ENCODE measurements at places on chromosomes 12 and 14. TPM values are rescaled to one million over a fixed set of nuclear protein-coding genes. Genes with fewer than 3 reads are reported as not detected.

The TAS2R8 gene
- total RNA-seq: not detected

The ADCY4 gene
- total RNA-seq: 54.5 TPM

The CLEC6A gene
- 2.0 TPM for total RNA-seq

The GPR162 gene
- 17.1 TPM for total RNA-seq

The PRB3 gene
- not detected for total RNA-seq

The ASB2 gene
- 3.2 TPM for total RNA-seq

The TAS2R14 gene
- 2.5 TPM for total RNA-seq

DNA sequence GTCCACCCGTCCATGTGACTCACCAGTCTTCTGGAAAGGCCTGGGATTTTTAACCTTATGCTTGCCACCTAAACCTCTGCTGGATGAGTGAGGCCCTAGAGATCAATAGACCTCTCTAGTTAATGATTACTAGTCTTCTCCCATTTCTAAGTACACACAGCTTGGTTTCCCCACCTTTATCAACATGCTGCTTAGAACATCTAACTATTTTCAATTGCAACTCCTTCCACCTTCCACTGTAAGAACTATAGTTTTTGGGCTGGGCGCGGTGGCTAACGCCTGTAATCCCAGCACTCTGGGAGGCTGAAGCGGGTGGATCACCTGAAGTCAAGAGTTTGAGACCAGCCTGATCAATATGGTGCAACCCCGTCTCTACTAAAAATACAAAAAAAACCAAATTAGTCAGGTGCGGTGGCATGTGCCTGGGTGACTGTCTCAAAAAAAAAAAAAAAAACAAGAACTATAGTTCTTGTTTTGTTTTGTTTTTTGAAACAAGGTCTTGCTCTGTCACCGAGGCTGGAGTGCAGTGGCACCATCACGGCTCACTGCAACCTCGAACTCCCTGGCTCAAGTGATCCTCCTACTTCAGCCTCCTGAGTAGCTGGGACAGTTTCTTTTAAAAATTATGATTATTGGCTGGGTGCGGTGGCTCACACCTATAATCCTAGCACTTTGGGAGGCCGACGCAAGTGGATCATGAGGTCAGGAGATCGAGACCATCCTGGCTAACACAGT is 18.7 kb upstream of the MDM2 start:
- DNase-seq: no peak

GRCh38 chr12:126681676-126682075 is 1585.3 kb upstream of the TMEM132C start:
- no peak for DNase-seq

DNA sequence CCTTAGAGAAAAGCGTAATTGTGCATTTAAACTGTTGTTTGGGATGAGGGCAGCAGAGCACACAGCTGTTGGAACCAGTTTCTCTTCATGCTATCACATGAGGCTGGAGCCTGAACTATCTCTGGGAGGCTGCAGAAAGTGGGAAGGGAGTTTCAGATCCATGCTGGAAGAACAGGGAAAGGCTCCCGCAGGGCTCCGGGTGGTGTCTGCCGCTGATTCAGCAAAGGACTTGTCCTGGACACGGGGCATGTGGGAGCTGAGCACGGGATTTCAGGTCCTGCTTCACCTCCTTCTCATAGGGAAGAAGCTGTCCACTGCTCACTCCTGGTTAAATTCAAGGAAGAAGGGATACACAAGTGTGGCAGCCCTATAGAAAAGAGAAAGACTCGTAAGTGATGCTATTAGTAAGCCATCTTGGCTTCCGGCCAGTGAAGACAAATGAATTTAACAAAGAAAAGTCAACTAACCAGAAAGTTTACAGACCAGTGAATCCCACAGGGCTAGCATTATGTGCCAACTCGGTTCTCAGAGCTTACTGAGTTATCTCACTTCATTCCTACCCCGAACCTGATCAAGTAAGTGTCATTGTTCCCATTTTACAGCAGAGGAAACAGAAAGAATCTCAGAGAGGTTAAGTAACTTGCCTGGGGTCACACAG is 6.7 kb upstream of the FZD10 start:
- peak; percentile 16 for DNase-seq

GRCh38 chr14:91029456-91030217 is 30.8 kb downstream of the RPS6KA5 start:
- no peak for DNase-seq

- DNase-seq: no peak
Observed at GRCh38 chr12:61566183-61566582, 694.0 kb upstream of the USP15 start.

DNA sequence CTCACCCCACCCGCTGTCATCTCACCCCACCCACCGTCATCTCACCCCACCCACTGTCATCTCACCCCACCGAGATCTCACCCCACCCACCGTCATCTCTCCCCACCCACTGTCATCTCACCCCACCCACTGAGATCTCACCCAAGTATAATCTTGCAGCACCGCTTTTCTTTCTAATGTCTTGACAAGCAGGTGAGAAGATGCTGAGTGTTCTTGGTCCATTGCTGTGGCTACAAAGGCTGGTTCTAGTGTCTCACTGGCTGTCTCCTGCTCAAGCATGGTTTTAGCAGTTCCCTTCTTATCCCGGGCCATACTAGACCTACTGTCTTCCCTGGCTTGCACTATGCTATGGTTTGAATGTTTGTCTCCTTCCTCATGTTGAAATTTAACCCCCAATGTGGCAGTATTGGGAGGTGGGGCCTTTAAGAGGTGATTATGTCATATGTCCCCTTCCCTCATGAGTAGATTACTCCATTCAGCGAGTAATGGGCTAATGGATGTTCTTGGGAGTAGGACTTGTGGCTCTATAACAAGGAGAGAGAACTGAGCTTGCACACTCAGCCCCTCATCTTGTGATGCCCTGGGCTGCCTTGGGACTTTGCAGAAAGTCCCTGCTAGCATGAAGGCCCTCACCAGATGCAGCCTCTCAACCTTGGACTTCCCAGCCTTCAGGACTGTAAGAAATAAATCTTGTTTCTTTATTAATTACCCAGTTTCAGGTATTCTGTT is 47.7 kb upstream of the PPP2R5C start:
- no peak for DNase-seq

GRCh38 chr12:122929812-122930211 is 33.9 kb upstream of the VPS37B start:
- no peak for DNase-seq

DNA sequence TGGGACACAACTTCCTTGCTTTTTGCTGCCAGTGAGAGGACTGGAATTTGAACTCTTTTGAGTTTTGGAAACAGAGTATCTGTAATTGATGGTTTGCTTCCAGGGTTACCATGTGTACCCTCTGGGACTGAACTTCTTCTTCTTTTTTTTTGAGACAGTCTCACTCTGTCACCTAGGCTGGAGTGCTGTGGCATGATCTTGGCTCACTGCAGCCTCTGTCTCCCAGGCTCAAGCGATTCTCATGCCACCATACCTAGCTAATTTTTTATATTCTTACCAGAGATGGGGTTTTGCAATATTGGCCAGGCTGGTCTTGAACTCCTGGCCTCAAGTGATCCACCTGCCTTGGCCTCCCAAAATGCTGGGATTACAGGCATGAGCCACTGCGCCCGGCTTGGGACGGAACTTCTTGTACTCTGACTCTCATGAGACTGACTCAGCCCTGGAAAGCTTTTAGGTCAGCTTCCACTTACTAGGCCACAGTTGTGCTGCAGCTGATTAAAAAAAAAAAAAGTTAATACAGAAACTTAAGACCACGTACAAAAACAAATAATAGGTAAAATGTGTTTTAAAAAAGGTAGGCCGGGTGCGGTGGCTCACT is 15.8 kb downstream of the SEL1L start:
- DNase-seq: peak; percentile 66

- DNase-seq: no peak
Observed at GRCh38 chr14:76862546-76863282, 36.5 kb downstream of the LRRC74A start.

DNA sequence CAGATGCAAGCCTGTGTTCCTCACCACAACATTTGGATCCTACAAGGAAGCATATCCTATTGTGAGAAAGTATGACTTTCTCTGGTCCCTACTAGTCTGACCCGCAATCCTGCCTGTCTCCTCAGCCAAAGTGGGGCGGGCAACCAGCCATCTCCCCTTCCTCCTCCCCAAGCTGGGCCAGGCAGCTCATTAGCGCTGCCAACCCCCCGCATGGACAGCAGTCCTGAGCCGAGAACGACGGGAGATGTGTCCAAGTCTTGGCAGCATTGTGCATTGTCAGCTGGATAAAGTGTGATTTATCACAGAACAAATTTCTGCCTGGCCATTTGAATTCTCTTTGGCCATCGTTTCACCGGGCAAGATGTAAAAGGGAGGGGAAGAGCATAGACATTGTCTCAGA is 139.4 kb downstream of the SLC15A4 start:
- DNase-seq: no peak

DNA sequence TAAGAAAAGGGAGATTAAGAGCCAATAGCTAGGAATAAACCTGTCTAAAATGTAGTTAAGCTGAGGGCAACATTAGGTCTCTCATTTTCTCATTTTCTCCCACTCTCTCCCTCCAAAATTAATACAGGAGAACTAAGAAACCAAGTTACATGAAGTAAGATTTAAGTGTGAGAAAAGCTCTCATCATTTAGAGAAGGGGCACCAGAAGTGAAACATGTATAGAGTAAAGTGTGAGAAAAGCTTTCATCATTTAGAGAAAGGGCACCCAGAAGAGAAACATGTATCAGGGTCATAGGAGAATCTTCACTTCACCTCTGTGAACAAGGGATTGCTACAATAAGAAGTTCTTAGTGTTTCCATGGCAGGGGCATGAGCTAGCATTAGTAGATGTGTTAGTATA is 132.4 kb upstream of the CNTN1 start:
- DNase-seq: no peak

GRCh38 chr12:16605642-16606116 is 283 bp downstream of the LMO3 start:
- peak; percentile 66 for DNase-seq

- no peak for DNase-seq
Observed at GRCh38 chr14:21307637-21308036, 27.8 kb downstream of the RPGRIP1 start.

GRCh38 chr14:93703941-93704340 is 84.3 kb downstream of the PRIMA1 start:
- no peak for DNase-seq

DNA sequence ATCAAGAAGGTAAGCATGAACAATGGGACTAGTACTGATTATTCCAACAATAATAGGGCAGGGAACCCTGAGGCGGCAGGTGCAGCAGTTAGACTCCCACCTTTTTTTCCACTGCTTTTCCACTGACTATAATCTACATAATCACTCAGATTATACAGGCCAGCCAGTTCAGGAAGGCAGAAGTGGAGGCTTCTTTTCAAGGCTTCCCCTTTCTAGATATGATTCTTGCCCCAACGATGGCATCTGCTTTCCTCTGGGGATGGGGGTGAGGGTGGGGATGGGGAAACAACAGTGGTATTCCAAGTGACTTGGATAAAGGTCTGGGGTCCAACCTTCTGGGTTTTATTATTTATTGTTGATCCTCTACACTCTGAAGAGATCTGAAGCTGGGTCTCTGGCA is 331 bp downstream of the NCKAP1L start:
- DNase-seq: no peak

DNA sequence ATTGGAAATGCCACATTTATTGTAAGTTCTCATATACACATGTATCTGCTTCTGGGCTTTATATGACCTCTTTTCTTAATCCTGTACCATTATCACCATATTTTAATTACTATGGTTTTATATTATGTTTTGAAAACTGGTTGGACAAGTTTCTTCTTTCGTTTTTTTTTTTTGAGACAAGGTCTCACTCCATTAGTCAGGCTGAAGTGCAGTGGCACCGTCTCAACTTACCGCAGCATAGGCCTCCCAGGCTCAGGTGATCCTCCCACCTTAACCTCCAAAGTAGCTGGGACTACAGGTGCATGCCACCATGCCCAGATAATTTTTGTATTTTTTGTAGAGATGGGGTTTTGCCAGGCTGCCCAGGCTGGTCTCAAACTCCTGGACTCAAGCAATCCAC is 44.6 kb downstream of the GALNT4 start:
- no peak for DNase-seq

- peak; percentile 40 for DNase-seq
Observed at GRCh38 chr12:123036466-123037285, 56.2 kb downstream of the ARL6IP4 start.

- no peak for DNase-seq
Observed at GRCh38 chr14:38409071-38409705, 153.3 kb upstream of the CLEC14A start.

DNA sequence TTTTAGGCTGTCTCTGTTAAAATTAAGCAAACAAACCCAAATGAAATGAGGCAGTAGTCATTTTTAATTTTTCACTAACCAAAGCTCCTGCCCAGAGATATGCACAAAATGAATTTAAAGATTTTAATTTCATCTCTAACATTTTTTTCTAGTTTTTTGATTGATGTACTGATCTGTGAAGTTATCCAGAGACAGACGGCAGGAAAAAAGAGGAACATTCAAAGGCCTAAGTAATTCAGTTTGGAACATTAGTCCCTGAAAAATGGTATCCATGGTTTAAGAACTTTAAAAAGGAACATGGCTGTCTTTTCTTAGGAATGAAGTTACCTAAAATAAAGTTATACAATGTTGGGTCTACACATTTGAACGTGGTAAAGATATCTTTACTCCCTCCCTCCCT is 498.8 kb upstream of the LMO3 start:
- no peak for DNase-seq

DNA sequence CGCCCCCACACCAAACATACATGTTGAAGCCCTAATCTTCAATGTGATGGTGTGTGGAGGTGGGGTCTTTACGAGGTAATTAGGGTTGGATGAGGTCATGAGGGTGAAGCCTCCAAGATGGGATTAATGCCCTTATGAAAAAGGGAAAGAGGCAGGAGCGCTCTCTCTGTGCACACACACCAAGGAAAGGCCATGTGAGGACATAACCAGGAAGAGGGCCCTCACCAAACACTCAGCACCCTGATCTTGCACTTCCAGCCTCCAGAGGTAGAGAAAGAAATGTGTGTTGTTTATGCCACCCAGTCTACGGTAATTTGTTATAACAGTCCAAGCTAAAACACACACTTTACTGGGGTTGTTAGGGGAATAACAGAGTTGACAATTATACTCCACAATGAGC is 14.6 kb upstream of the PITPNM2 start:
- DNase-seq: no peak

DNA sequence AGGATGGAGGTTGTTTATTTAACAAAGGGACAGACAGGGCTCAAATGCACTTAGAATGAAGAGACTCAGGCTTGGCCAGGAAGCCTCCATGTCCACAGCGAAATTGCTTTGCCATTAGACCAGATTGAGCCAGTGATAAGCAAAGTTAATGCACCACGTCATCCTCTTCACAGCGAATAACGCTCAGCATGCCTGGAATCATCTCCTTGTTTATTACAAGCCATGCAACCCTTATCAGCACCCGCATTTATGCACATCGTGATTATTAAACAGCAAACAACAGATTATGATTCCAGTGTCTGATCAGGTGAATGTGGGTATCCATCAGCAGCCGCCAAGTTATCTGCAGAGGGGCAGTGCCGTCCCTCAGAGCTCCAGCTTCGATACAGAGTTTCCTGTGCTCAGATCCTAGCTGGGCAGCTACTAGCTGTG is 175.0 kb upstream of the TMEM132C start:
- DNase-seq: no peak
